CD4-positive, alpha-beta T cell treated with Interleukin-2 at 100 ng/mL for 4 hours (primary cell): ENCODE measurements at places on chromosomes 2 and 18.
A peak's percentile ranks its signal among the peaks of the same experiment; 100 is the strongest.

DNA sequence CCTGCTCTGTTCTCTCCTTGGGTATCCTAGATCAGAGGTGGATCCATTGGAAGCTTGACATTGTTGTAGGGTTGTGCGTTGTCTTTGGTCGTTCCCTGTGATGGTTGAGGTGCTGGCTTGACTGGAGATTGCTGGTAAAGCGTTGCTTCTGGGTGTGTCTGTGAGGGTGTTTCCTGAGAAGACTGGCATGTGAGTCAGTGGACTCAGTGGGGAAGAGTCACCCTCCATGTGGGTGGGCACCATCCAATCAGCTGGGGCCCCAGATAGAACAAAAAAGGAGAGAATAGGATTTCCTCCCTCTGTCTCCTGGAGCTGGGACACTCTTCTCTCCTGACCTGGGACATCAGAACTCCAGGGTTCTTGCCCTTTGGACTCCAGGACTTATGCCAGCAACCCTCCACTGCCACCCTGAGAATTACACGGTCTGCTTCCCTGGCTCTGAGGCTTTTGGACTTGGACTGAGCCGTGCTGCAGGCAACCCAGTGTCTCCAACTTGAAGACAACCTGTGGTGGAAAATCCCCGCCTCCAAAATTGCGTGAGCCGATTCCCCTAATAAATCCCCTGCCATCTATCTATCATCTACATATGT, 14.8 kb upstream of the REEP1 start:
- no peak for DNase-seq

DNA sequence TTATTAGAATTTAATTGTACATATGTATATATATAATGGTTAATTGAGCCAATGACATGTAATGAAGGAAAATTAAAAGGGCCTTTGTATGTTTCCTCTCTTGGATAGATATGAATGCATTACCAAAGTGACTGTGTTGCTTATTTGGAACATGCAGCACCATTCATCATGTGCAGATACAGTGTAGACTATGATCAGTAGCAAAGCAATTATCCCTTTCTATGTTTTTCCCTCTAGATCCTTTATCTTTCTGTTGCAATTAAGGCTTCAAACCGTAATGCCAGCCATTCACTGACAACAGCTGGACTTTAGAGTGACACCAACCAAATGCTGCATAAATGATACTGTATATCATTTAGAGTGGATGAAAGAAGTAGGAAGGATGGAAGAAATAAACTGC, 565.2 kb downstream of the NRXN1 start:
- DNase-seq, result no peak

DNA sequence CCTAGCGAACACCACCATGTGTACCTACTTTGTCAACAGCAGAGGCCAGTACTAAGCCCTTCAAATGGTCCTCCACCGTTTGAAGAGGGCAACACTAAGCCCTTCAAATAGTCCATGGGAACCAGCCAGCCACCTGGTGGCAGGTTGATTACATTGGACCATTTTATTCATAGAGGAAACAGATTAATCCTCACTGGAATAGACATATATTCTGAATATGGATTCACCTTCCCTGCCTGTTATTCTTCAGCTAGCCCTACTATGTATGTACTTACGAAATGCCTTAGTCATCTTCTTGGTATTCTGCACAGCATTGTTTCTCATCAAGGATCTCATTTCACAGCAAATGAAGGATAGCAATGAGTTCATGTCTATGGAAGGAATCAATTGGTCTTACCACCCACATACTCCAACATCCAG, 10.0 kb upstream of the ZNF396 start:
- DNase-seq, result peak; percentile 4

DNA sequence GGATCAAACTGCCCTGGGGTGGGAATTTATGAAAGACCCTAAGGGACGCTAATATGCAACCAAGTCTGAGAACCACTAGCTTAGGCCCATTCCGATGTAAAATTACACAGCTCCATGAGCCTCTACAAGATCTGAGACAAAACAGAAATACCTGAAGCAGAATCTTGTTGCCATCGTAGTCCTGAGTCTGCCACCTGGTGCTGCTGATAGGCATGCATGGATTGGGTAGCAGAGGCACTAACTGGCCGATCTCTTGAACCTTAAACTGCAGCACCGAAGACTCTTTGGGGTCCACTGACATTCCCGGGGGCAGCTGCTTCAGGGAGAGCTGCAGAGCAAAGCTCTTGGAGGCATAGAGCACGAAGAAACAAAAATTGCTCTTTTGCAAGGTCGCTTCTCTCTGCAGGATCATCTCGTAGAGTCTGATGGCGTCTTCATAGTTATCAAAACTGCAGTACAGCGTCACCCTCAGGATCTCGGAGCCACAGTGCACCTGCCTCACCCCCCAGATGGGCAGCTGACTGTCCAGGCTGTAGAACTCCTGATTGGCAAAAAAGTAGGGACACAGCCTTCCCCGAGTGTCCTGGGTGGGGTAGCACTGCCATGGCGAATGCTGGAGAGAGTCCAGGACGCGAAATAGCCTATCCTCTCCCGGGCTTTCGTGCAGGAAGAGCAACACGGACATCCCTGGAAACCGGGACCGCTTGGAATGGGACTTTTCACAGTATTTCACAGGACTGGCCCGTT, 848 bp downstream of the FAM124B start:
- no peak for DNase-seq

DNA sequence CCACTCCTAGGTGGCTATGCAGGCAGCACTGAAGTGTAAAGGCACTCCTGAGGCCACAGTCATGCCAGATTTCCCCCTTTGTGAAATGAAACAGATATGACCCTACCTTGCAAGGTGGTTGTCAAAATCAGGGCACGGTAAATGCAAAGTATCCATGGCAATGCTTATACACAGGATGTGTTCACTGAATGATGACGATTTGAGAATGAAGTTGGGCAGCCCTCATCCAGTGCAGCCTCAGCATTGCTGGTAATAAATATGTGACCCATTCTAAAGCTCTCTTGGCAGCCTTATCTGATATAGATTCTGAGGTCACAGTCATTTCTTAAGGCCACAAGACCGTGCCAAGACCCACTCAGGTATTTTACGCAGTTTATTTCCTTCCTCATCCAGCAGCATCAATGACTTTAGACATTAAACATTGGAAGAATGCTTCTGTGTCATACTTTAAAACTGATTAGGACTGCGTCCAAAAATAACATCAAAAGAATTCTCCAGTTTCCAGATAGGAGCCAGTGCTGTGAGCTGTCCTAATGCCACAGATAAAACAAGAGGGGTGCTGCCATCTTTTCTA, 125.5 kb upstream of the SERTAD2 start:
- no peak for DNase-seq

DNA sequence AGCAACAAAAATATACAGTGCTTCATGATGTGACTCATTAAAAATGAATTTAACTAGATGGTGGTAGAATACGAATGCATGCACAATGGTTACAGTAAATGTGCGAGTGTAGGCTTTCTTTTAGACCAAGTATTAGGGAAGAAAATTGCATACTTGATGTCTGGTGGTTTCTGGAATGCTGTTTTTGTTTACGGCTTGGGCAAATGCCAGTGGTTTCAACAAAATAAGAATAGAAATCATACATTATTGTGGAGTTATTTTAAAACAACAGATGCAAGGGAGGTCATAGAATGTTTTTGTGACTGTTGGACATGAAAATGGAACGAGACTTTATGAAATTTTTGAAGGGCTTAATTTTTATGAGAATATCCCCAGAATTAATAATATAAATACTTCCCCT, 580.9 kb downstream of the PLCL1 start:
- DNase-seq, result no peak

DNA sequence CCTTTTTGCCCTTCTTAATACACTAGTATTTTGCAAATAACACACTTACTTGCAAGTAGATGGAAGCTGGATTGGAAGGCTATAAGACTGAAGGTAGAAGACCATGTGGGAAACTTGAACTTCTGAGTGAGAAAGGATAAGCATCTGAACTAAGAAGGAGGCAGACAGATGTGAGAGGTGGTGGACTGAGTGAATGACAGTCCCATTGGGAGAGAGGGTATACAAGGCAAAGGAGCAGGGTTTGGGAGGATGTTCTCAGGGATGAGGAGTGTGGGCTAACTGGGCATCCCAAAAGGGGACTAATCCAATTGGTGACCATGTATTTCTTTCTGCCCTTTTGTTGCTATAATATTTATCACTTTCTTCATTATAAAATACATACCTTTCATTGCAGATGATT, 20.4 kb upstream of the SESTD1 start:
- no peak for DNase-seq

DNA sequence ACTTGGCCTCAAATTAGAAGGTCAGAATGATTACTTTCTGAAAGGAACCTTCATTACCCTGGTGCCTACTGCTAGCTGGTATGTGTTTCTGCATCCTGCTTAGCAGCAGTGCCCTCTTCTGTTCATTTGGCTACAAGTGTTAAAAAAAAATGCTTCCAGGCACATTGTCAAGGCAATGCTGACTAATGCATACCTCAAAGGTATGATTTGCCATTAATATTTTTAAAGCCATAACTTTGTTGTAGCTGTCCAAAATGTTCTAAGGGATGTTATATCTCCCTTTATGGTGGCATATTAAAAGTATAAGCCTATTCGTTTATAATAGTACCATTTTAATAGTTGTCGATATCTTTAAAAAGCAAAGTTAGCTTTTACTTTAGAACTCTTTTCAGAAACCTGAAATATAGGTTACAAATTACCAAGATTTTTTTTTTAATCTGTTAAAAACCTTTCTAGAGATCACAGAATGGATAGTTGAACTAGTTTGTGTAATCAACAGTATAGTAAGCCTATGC, 52.0 kb upstream of the FAM171B start:
- DNase-seq, result peak; percentile 52
